ENCODE measurements at places on chromosomes 5 and 9. TPM values are rescaled to one million over a fixed set of nuclear protein-coding genes. Genes with fewer than 3 reads are reported as not detected.

Gene DIRAS2
- total RNA-seq = not detected

DNA sequence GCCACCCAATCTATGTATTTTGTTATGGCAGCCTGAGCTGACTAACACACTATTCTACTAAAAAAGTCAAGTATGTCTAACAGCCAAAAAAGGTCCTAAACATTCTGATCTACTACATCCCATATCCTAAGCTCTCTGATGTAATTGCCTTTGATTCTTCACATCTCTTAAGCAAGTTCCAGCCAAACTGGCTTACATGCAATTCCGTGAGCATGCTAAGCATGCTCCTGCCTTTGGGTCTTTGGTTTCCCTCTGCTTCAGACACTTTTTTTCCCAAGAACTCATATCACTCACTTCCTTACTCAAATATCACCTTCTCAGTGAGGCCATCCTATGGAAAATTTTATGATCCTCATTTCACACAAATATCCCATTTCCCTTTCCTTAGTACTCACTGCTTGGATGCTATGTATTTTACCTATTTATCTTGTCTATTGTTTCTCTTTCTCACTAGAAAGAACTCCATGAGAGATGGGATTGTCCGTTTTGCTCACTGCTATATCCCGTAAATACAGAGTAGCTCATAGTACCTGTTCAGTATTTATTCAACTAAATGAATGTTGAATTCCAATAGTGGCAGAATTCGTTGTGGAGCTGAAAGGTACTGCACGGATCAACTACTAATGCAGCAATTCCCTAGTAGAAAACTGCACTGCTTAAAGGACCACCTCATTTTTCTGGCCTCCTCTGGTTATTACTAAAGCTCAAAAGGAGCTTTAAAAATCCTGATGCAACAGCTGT, 2.3 kb upstream of the SLC12A2 start:
- DNase-seq = no peak
- no peaks in the 10 kb centered on the region for H3K27me3 ChIP-seq
- H3K36me3 ChIP-seq = no peaks in the 10 kb centered on the region
- H3K4me1 ChIP-seq = peaks cover 17% of the 10 kb centered on the region

DNA sequence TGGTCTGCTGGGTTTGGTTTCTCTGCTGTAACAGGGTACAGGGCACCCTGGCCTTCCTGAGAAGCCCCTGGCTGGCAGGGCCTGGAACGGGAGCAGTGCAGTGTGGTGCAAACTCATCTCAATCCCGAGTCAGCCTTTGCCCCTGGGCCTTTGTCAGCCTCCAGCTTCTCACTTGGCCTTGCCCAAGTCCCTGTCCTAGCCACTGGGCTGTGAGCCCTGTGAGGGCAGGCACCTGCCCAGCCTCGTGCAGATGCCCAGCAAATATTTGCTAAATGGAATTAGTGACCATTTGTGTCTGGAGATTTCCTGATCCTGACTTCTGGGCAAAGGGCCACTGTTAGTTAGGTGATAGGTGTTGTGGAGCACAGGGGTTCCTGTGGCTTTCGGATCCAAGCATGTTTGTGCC, 13.0 kb downstream of the RGS3 start:
- no peaks in the 10 kb centered on the region for H3K27me3 ChIP-seq
- no peak overlapping the region for H3K4me3 ChIP-seq
- no peak for DNase-seq
- H3K27ac ChIP-seq = no peak overlapping the region
- no peaks in the 10 kb centered on the region for H3K4me1 ChIP-seq
- no peaks in the 10 kb centered on the region for H3K36me3 ChIP-seq

Gene PCA3
- total RNA-seq = not detected

Gene C5orf58
- not detected for total RNA-seq

DNA sequence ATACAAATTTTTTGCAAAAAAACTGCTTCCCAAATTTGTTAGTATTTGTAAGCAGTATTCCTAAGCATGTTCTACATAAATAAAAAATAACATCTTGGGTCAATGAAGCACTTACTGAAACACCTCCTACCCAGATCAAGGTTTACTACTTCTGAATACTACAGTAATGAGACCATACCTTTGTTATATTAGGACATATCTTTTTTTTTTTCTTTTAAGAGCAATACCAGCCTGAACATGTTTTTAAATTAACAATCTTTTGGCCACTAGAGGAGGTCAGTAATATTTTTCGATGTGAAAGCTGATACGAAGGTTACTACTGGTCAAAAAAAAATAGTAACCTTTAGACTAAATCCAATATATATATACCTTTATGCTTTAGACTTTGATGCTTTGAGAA, 72.7 kb downstream of the CERT1 start:
- H3K27me3 ChIP-seq = no peaks in the 10 kb centered on the region
- H3K4me3 ChIP-seq = no peak overlapping the region
- no peaks in the 10 kb centered on the region for H3K4me1 ChIP-seq
- DNase-seq = no peak
- H3K36me3 ChIP-seq = no peaks in the 10 kb centered on the region
